ENCODE measurements at places on chromosomes 4 and X.

DNA sequence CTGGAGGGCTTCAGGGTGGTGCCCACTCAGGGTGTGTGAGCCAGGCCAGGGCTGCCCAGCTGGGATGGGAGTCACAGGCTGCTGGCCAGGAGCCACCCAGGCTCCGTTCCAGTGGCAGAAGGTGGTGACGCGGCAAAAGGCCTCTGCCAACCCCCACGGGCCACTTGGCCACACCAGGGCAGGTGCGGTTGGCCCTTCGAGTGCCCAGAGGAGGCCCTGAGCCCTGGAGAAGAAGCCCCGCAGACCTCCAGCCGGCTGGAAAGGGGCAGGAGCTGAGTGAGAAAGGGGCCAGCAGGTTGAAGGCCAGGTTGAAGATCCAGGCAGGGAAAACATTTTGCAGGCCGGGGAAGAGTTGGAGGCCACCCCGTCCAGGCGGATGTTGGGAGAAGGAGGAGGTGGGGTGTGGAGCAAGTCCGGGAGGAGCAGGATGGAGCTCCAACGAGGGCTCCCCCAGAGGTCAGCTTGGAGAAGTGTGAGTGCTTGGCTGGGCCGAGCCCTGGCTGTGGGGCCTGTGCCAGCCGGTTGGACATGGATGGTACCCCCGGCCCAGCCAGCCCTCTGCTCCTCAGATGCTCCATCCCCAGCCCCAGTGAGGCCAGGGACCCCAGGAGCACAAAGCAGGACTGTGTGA, 2.8 kb upstream of the CPLX1 start:
- H3K36me3 ChIP-seq = peaks cover 2% of the 10 kb centered on the region
- no peak overlapping the region for H3K4me3 ChIP-seq

GRCh38 chrX:830532-830931, 199.9 kb downstream of the SHOX start:
- H3K4me1 ChIP-seq = no peaks in the 10 kb centered on the region
- H3K36me3 ChIP-seq = no peaks in the 10 kb centered on the region
- H3K4me3 ChIP-seq = no peak overlapping the region
- H3K27ac ChIP-seq = no peak overlapping the region

- DNase-seq = no peak
- peaks cover 3% of the 10 kb centered on the region for H3K27me3 ChIP-seq
Observed at GRCh38 chr4:14620567-14621141, 381.6 kb upstream of the CPEB2 start.

- no peaks in the 10 kb centered on the region for H3K36me3 ChIP-seq
- no peak overlapping the region for H3K27ac ChIP-seq
- H3K4me1 ChIP-seq = no peaks in the 10 kb centered on the region
- H3K27me3 ChIP-seq = no peaks in the 10 kb centered on the region
- no peak for DNase-seq
Observed at GRCh38 chr4:20589436-20589835, 110.8 kb upstream of the PACRGL start.

DNA sequence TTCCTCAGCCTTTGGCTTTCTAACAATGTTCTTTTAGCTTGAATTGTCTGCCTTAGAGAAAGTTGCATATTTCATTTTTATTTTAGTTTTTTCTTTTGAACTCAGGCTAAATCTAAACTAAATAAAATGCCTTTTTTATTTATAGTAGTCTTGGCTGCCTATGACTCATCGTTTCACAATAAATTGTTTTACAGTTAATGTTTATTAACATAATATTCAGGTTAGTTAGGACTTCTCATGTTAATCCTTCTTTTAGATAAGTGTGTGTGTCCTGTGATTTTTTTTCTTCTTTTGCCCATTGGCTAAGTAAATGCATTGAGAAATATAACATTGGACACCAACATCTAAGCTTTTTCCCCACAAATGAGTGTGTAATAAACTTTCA, 1.6 kb downstream of the RP2 start:
- peak overlapping the region; percentile 93 for H3K27ac ChIP-seq
- H3K4me3 ChIP-seq = peak overlapping the region; percentile 91

DNA sequence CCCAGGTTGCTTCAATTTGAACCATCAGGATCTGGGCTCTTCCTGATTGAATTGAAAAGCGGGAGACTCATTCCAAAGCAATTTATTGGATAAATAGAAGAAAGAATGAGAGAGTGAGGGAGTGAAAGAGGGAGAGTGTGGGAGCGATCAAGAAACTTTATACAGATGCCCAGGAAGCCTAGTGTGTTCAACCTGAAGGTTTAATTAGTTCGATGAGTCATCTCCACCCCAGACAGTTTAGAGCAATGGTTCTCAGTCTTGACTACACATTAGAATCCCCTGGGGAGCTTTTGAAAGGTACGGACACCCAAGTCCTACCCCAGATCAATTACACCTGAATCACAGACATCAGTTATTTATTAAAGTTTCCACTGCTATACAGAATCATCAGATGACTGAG, 61.5 kb downstream of the GEMIN8 start:
- no peak for DNase-seq
- H3K36me3 ChIP-seq = no peaks in the 10 kb centered on the region
- H3K27me3 ChIP-seq = no peaks in the 10 kb centered on the region
- H3K4me1 ChIP-seq = no peaks in the 10 kb centered on the region
- no peak overlapping the region for H3K27ac ChIP-seq
- no peak overlapping the region for H3K4me3 ChIP-seq

GRCh38 chrX:31652650-31653049, 580.8 kb upstream of the FTHL17 start:
- no peaks in the 10 kb centered on the region for H3K36me3 ChIP-seq
- DNase-seq = no peak
- H3K4me3 ChIP-seq = no peak overlapping the region
- H3K4me1 ChIP-seq = no peaks in the 10 kb centered on the region

GRCh38 chr4:186765138-186765537, 41.5 kb upstream of the FAT1 start:
- H3K4me1 ChIP-seq = no peaks in the 10 kb centered on the region
- H3K27me3 ChIP-seq = no peaks in the 10 kb centered on the region
- H3K36me3 ChIP-seq = no peaks in the 10 kb centered on the region
- no peak overlapping the region for H3K27ac ChIP-seq
- H3K4me3 ChIP-seq = no peak overlapping the region

- no peaks in the 10 kb centered on the region for H3K27me3 ChIP-seq
- peaks cover 41% of the 10 kb centered on the region for H3K36me3 ChIP-seq
- no peak overlapping the region for H3K4me3 ChIP-seq
- no peak overlapping the region for H3K27ac ChIP-seq
- DNase-seq = no peak
Observed at GRCh38 chr4:152843481-152844090, 63.8 kb downstream of the ARFIP1 start.

DNA sequence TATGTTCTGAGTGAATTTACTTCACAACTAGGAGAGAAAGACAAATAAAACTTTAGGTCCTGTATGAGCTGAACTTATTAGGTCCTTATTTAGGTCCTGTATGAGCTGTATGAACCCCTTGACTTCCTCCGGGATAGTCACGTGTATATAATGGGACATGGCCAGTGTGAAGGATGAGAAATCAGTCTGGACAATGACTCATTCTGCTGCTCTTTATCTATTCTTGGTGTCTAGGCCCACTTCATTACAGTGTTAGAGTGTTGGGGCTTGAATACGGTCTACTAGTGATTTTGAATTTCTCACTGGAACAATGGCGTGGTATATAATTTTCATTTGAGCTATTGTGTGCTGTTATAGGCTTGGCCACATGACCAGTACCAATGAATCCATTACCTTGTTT, 21.9 kb downstream of the STK26 start:
- peaks cover 6% of the 10 kb centered on the region for H3K36me3 ChIP-seq
- DNase-seq = no peak
- H3K27ac ChIP-seq = no peak overlapping the region
- H3K27me3 ChIP-seq = no peaks in the 10 kb centered on the region
- H3K4me1 ChIP-seq = peaks cover 6% of the 10 kb centered on the region
- H3K4me3 ChIP-seq = no peak overlapping the region

Measured in activated CD4-positive, alpha-beta T cell treated with anti-CD3 and anti-CD28 coated beads, Interleukin-2, amount 10 ng/mL, durations not matched to agents 7 days and 5 days (primary cell).